Dorsolateral prefrontal cortex (tissue), 122 donors: ENCODE measurements at places on chromosomes 16 and 17.

GRCh38 chr17:18190628-18191235 is 7.1 kb downstream of the ALKBH5 start:
- no peak for DNase-seq

- no peak for DNase-seq
Measured at GRCh38 chr17:61285526-61286320, 113.9 kb upstream of the TBX2 start.

DNA sequence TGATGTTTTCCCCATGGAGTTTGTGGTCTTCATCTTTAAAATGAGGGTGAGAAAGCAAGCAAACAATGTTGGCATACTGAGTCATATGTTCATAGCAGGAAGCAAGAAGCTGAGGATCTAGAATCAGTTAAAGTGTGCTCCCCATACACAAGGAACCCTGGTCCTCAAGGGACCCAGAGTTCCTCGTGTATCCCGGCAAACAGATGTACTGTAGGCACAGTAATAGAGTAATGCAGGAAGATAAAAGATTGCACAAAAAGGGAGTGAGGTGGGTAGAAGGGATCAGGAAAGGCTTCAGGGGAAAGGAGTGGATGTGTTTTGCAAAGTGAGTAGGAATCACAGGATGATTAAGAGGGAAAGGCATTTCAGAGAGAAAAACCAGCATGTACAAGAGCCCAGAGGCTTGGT is 412.3 kb upstream of the CDH11 start:
- no peak for DNase-seq

GRCh38 chr17:64448665-64449512 is at the start of gene MILR1:
Gene MILR1, plus strand, starts transcription at chr17:64449115. Its CDS starts 54 bp downstream, at chr17:64449169.
- DNase-seq, result no peak

- DNase-seq, result no peak
Measured at GRCh38 chr16:73037845-73038570, 9.9 kb downstream of the ZFHX3 start.

DNA sequence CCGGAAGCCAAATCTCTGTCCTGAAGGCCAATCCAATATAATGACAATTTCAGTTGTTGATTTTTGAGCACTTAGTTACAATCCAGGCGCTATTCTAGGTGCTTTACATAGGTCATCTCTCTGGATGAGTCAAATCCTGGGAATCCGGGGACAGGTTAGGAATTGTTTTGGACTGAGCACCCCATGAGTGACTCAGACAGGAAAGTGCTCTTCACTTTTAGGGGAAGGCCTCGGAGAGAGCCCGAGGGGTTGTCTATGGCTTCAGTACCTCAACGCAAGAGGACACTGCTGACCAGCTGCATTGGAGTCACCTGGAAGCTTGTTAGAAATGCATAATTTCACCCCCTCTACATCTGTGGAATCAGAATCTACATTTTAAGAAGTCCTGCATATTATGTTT is 108.8 kb downstream of the IRX5 start:
- no peak for DNase-seq

DNA sequence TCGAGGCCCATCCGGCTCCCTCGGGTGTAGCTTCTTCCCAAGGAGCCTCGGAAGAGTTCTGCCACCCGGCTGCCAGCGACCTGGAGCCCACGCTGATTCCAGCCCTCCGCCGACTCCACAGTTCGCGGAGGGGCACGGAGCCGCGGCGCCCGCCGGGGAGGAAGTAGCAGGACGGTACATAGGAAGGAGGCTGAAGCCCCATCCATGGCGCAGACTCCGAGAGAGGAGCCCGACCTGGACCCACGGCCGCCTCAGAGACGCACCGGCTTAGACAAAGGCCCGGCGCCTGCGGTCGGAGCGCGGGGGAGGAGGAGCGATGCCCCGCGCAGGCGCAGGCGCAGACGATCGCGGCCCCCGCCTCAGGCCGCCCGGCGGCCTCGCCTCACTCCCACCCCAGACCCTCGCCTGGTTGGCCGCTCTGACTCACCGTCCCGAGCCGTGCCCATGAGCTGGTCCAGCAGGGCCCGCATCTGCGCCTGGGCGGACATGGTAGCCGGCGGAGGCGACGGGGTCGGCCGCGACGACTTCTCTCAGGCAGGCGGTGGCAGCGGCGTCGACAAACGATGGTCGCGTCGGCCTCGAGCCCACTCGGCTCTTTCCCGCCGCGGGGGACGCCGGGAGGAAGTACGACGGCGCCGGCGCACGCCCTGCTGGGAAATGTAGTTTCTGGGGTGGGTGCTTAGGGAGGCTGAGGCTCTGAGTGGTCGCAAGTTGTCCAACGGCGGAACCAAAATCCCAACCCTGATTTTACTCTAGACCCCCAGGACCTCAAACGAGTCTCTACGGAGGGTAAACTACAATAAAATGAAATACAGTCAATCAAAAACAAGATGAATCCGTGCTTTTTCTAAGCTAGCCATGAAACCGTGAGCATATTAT is at the start of gene LUC7L:
Gene LUC7L, minus strand, starts transcription at position 598 of the 879 bp plus-strand sequence. Its CDS starts 110 bp downstream, at position 488.
- DNase-seq, result peak; percentile 87

- no peak for DNase-seq
Measured at GRCh38 chr17:50055055-50055425, 870 bp upstream of the ITGA3 start.

DNA sequence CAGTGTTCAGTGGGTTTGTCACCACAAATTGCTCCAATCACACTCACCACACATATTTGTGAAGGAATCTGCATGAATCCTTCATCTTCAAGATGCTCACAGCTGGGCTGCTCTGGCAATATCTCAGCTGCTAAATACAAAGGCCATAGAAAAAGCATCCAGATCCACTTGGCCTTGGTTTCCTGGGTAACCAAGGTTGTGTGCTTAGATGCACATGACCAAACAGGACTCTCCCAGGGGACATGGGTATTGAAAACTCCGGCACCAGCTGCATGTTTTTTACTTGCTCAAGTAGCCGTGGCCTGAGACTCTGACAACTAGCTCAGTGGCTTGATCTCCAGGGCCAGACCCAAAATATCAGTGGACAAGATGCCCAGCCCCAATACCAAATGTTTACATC is 131.3 kb downstream of the CBLN1 start:
- DNase-seq, result no peak

GRCh38 chr16:9645911-9646310 is 536.3 kb downstream of the GRIN2A start:
- no peak for DNase-seq

GRCh38 chr16:87628940-87629339 is 26.6 kb downstream of the JPH3 start:
- DNase-seq, result no peak

GRCh38 chr16:30186782-30187555 is 3.6 kb downstream of the CORO1A start:
- DNase-seq, result peak; percentile 47

DNA sequence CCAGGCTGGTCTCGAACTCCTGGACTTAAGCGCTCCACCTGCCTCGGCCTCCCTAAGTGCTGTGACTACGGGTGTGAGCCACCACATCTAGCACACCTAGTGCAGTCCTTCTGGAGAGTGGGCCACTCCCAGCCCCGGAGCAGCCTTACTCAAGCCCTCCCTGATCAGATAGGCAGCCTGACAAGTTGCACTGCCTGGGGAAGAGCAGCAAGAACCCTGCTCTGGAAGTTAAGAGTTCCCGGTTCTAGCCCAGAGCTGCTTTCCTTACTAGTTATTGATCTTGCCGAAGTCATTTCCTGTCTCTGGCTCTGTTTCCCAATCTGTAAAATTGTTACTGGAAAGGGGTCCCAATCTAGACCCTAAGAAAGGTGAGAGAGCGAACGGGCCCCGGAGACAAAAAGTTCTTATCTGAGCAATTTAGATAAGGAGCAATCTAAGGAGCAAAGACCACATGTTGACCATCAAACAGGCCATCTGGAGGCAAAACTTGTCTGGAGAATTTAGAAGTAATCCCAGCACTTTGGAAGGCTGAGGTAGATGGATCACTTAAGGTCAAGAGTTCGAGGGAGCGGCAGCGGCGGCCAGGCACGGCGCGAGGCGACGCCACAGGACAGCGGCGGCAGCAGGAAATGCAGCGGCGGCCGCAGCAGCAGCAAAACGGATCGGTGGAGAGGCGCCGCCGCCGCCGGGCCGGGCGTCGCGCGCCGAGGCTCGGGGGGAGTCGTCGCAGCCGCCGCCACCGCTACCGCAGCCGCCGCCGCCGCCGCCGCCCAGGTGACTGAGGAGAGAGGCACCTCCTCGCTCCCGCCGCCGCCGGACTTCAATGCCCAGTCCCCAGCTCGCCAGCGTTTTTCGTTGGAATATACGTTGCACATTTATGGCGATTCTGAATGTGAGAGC is 4.3 kb upstream of the NAGLU start:
- peak; percentile 74 for DNase-seq

GRCh38 chr16:16027728-16028310 is 78.4 kb downstream of the ABCC1 start:
- no peak for DNase-seq

DNA sequence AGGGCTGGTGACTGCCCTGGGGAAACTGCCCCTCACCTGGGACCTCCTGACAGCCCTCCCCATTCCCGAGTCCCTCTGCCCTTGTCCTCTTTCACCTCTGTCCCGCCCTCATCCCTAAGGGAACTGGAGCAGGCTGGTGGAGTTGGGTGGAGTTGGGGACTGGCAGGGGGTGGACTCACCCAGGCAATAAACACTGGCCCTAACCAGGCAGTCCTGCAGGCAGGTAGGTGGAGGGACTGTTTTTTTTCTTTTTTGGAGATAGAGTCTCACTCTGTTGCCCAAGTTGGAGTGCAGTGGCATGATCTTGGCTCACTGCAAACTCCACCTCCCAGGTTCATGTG is 11.7 kb downstream of the GCGR start:
- DNase-seq, result no peak

DNA sequence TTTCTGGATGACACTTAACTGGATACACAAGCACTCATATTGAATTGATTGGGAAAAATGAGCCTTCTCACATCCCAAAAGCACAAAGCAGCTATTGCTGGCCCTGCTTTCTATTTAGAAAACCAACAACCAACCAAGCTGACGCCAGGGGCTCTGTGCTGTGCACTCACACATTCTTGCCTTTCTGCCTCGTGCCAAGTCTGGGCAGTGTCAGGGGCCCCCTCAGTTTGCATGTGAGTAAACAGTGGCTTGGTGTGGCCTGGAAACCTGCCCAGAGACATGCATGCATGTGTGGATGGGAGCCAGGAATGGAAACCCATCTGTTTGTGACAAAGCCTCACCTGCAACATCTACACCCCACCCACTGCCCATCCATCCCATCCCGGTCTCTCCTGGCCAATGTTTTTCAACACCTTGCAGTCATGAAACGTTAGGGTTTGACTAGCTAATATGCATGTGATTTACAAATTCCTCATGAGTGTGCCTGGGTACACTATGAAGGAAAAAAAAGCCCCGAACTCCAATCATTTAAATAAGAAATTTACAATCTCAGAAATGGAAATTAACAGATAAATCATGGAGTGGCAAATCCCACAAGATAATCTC is 20.4 kb downstream of the MIEF2 start:
- DNase-seq, result no peak

GRCh38 chr16:83374979-83375378 is 432.8 kb upstream of the HSBP1 start:
- no peak for DNase-seq

- DNase-seq, result no peak
Measured at GRCh38 chr16:15928261-15929104, 20.9 kb upstream of the ABCC1 start.

DNA sequence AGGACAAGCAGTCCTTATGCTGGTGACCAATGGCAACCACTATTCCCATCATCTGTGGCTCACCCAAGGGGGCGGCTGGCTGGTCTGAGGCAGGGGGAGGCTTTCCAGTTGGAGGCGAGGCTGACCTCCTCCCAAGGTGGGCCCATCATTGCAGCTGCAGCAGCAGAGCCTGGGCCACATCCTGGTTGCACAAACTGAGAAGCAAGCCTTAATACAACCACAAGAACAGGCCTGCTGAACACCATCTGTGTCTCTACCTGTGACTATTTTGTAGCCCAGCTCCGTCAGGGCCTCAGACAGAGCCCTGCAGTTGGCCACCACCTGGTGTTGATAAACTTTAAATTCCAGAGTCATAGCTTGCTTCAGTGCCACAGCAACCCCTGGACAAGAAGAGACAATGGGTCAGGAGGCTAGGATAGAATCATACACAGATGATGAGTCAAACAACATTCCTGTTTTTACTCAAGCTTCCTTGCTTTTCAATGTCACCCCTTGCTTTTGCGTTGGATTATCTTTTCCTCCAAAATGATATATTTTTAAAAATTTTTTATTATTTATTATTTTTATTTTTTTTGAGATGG is 17.9 kb downstream of the SMCR8 start:
- no peak for DNase-seq

DNA sequence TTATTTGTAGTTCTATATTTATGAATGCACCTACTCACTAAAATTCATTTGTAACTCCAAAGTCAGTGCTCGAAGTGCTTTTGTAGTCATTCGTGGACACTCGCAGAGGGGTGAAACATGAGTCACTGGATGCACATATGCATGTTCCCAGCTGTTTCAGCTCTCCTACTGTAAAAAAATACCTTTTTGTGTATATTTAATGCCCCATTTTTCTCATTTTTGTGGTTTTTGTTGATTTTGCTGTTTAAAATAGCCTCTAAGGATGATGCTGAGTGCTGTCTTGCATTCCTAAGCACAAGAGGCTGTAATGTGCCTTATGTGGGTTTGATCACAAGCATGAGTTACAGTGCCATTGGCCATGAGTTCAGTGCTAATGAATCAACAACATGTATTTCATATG is 30.6 kb downstream of the CENPV start:
- DNase-seq, result no peak

DNA sequence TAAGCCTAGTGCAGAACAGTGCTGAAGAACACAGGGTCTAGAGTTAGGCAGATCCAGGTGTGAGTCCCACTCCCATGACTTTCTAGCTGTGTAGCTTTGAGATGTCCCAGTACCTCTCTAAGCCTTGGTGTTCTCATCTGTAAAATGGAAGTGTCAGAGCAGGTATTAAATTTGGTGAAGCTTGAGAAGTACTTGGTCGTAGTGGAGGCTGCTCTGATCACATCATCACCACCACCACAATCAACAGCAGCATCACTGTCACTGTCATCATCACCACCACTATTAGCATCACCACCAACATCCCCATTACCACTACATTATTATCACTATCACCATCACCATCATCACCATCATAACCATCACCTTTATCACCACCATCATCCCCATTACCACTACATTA is 132.1 kb downstream of the CMIP start:
- no peak for DNase-seq

DNA sequence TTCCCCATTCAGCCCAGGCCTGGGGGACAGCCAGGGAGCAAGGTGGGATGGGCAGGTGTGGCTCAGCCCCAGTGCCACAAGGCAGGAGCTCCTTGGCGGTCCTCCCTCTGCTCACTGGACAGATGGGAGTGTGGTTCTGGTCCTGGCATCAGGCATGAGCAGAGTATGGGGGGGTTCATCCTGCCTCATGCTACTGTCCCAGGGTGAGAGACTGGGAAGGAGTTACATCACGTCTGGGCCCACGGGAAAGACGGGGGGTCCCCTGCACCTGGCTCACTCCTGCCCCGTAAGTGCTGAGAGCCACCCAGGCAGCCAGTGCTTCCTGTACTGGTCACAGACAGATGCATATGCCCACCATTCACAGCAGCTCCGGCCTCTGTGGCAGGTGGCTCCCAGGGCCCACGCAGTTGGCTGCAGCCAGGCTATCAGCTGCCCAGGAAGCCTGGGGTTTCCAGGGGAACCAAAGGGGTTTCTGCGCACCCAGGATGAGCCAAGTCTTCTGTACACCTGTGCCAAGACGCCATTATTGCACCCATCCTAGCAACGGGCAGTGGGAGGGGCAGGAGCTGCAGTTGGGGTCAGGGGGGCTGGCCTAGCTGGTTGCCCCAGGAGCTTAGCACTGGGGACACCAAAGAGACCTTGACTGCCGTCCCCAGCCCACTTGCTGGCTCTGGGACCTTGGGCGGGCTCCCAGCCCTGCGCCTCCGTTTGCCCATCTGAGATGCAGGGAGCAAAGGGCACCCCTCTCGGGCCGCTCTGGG is 1.9 kb downstream of the BAIAP3 start:
- DNase-seq, result no peak

GRCh38 chr17:76872221-76872873 is 4.1 kb downstream of the MGAT5B start:
- DNase-seq, result peak; percentile 35
